T1000 (cell line): ENCODE measurements at places on chromosomes 5 and 9.
A peak's percentile ranks its signal among the peaks of the same experiment; 100 is the strongest.

- DNase-seq: no peak
These were observed 1068.6 kb downstream of the TAF11L14 start for GRCh38 chr5:18702821-18703220.

- DNase-seq: peak; percentile 32
These were observed 26.7 kb upstream of the GRIA1 start for GRCh38 chr5:153463806-153464205.

DNA sequence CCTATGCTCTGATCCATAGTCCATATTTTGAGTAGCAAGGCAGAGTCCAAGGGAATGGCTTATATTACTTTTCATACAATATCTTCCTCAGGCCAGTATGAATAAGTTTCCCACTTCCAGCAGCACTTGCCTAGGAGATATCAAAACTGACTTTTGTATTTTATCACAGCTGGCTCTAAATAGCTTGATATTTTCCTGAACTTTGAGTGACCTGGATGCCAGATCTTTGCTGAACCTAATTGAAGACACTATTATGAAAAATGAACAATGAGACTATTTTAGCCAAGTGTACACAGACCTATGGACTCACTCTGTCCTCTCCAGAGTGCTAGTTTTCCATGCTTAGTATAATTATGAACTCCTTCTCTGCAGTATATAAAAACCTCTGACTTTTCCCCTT is 475.6 kb upstream of the PTGER4 start:
- no peak for DNase-seq

GRCh38 chr9:91187965-91188344 is 173.8 kb downstream of the AUH start:
- no peak for DNase-seq

DNA sequence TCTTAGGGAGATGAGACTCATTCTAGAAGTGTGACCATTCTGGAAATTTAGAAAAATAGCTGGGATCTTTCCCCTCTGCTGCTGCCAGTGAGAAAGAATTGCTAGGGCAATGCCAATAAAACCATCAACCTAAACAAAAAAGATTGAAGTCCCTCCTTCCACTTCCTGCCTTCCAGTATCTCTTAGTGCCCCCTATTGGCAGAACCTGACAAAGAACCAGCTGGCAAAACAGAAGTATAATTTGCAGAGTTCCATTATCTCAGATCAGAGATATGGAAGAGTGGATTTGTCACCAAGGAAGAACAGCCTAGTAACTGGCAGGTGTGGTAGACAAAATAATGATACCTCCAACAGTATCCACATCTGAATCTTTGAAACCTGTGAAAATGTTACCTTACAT is 13.8 kb upstream of the PLCXD3 start:
- no peak for DNase-seq

DNA sequence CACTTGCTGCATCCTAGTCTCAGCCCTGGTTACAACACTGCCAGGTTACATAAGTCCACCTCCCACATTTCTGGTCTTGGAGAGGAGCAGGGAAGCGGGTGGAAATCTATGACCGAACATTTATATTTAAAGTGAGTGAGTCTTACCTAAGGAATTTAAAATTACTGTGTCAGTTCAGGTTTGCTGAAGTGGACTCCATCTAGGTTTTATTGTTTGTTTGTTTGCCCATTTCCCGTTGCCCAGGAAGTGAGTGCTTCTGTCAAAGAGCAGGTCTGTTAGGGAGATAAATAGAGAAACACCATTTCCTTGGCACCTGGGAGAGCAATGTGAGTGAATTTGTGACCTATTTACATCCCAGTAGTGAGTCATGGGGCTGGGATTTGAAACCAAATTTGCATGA is 179.5 kb downstream of the KIF4B start:
- no peak for DNase-seq
